ENCODE measurements at places on chromosomes 3 and 15.
A peak's percentile ranks its signal among the peaks of the same experiment; 100 is the strongest.

GRCh38 chr15:84594617-84595290 is 6.1 kb upstream of the ZSCAN2 start:
- DNase-seq: no peak

DNA sequence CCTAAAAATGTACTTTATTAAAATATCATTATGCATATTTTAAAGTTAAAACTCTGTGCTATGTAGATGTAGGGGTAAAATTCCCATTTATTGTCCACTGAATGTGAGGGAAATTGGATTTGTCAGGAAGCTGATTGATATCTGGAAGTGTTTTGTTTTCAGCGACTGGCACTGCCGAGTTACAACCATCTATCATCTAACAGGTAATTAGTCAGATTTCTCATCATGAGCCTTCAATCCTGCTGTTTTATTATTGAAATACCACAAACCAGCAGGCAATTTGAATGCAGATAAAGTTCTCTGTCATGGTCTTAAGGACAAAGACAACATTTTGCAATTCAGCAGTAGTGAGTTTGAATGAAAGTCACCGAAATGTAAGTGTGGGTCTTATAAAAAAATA is 40.5 kb downstream of the ZIC1 start:
- no peak for DNase-seq

DNA sequence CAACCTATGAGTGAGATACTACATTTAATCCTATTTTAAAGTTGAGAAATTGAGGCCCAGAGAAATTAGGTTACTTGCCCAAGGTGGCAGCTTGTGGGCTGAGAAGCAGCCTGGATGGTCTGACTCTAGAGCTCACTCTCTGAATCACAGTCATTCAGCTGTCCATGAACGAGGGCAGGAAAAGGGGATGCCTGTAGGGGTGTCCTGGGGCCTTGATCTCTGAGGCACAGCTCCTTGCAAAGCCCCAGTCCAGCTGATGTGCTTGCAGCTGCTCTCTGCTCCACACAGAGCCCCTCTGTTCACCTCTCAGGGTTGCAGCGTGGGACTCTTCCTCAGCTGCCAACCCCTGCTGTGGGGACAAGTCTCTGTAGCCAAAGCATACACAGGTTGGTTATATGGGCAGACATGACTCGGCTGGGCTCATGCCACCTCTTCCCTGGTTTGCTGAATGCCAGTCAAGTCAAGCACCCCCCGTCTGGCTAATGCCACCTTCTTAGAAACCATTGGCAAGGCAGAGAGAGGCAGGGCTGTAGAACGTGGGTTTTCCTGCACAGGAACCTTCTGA is 56.8 kb downstream of the GASK1A start:
- no peak for DNase-seq

DNA sequence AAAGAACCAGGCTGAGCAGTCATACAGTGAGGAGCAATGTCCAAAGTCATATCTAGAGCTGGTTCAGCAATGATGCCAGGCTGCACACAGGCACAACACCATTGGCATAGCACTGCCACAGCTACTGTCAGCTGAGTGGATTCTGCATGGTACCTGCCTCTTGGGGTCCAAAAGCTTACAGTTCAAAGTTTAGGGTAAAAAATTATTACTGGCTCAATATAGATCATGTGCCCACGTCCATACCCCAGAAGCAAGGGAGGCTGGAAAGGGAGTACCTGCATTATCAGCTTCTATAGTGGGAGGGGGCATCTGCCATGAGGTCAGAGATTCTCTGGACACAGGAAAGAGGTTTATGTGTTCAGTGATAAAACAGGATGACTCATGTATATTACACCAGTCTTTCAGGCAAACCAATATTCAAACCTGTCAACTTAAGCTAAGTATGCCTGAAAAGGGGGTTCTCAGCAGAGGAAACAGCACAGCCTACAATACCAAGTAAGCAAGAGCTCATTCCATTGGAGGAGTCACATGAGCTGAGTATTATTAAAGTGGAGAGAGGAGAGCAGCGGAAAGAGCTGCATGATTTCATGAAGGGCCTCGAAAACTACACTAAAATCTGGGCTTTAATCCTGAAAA is 99.0 kb downstream of the ANO10 start:
- DNase-seq: no peak

DNA sequence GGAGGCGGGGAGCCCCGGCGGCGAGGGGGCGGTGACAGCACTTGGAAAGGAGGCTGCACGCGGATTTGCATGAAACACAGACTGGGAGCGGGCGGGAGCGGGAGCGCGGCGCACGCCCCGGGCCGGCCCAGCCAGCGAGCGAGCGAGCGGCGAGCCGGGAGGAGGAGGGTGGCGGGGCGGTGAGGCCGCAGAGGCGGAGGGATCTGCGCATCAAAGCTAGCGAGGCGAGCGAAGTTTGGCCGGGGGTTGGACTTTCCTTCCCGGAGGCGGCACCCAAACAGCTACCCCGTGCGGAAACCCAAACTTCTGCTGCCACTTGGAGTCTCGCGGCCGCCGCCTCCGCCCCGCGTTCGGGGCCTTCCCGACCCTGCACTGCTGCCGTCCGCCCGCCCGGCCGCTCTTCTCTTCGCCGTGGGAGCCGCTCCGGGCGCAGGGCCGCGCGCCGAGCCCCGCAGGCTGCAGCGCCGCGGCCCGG is at the start of gene SMAD3:
Gene SMAD3 (plus strand): TSS at position 72 of the 475 bp plus-strand sequence. CDS start 553 bp downstream, outside the sequence.
- peak; percentile 34 for DNase-seq

GRCh38 chr3:36957862-36958686 is 13.2 kb upstream of the TRANK1 start:
- no peak for DNase-seq

GRCh38 chr3:64798316-64798715 is 110.5 kb upstream of the ADAMTS9 start:
- no peak for DNase-seq

DNA sequence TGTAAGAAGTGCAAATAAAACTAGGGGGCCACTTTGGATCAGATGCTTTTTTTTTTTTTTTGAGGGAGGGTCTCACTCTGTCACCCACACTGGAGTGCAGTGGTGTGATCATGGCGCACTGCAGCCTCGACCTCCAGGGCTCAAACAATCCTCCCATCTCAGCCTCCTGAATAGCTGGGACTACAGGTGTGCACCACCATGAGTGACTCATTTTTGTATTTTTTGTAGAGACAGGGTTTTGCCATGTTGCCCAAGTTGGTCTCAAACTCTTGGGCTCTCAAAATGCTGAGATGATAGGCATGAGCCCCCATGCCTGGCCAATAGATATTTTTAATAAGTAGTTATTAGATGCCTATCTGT is 20.8 kb downstream of the CCR1 start:
- no peak for DNase-seq

- no peak for DNase-seq
These were observed 168.6 kb downstream of the LSAMP start for GRCh38 chr3:116276675-116277074.

DNA sequence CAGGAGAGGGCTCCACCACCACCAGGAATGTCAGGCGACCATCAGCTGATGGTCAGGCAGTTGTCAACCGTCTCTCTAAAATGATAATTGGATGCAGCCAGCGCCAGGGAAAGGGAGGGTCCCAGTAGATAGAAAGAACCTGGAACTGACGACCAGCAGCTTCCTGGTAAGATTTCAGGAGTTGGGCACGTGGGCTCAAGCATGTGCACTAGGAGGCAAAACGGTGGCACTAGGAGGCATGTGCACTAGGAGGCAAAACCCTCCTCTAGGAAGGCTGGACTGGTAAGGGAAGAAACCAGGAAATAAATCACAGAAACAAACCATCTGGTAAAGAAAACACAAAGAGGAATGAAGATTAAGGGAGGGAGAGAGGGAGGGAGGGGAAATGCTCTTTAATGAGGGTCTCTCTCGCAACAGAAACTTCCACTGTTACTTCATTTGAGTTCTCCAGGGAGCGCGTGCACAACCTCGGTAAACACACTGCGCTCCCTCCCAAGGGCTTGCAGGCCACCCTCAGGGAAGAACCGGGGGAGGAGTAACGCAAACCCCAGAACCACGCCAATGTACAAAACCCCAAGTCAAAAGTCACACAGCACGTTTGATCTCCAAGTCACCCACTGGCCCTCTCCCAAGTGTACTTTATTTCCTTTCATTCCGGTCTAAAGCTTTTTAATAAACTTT is 116.7 kb downstream of the XXYLT1 start:
- DNase-seq: no peak

DNA sequence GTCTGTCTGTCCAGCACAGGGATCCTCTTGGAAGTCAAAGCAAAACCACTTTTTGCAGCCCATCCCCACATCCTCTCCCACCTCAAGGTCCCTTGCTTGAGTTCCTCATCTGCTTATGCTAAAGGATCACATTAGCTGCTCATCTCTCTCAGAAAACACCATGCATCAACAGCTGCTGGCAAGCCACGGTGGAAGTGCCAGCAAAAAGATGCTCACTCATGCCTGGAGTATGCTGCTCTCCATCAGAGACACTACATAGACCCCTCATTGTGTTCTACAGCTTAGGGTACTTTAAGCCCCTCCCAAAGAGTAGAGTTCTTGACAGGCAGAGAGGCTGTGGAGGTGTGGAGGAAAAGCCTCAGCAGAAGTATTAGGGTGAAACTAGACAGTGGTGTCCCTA is 94.6 kb upstream of the COL8A1 start:
- DNase-seq: no peak

- DNase-seq: no peak
These were observed 20.7 kb downstream of the DUOX1 start for GRCh38 chr15:45150481-45150880.

- no peak for DNase-seq
These were observed 33.1 kb downstream of the TP63 start for GRCh38 chr3:189664311-189664710.

- DNase-seq: no peak
These were observed 145.6 kb upstream of the ABI3BP start for GRCh38 chr3:101138817-101139216.

- no peak for DNase-seq
These were observed 257.0 kb upstream of the GOLGA6L4 start for GRCh38 chr15:83978588-83978987.

- no peak for DNase-seq
These were observed 30.7 kb downstream of the C3orf38 start for GRCh38 chr3:88180398-88180999.

GRCh38 chr15:60966746-60967145 is 262.4 kb downstream of the RORA start:
- no peak for DNase-seq

DNA sequence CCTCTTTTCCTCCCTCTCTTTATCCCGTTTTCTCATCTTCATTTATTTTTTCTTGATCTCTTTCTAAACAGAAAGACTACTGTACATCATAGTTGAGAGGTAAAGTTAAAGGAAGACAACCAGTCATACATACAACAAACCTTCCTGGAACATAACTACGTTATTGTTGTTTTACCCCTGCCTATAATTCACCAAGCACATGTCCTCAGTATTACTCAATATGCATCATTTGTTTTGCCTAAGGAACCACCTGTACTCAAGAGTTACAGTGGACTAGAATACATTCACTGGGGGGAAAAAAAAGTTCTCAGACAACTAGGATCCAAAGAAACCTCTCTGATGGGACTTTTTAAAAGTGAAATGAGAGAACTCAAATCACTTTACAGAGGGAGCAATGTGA is 344.7 kb upstream of the RBMS3 start:
- no peak for DNase-seq

DNA sequence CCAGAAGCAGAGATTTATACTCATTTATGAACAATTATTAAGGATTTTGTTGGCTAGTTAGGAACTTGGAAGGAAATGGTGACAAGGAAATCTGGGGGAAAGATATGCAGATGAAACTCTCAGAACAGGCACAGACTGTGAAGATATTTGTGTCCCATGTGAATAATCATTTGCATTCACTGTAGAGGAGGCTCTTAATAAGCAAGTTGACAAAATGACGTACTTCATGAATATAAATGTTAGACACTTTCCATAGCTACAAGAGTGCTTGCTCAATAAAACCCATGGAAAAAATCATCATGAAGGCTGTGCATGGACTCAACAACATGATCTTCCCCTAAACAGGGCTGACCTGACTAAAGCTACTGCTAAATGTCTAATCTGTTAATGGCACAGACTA is 59.7 kb downstream of the MAP4 start:
- DNase-seq: no peak

DNA sequence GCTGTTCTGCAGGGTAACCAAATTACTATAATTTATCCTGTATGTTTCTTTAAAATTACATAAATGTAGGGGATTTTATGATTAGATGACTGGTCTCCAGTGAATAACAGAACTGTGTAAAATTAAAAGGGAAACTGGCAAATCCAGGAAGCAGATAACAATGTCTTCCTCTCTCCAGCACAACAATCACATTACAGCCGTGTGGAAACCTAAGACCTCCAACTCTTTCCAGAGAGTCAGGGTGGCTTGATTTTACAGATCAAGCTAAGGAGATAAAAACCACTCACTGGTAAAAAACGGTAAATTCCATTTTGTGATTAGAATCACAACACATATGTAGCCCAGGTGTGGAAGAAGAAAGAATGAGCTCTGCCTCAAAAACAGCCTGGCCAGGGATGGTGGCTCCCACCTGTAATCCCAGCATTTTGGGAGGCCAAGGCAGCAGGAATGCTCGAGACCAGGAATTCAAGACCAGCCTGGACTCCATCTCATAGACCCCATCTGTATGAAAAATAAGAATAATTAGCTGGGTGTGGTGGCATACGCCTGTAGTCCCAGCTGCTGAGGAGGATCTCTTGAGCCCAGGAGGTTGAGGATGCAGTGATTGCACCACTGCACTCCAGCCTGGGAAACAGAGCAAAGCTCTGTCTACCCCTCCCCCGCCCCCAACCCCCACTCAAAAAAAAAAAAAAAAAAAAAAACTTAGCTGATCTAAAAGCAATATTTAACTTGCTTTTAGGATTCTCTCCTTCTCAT is 29.0 kb downstream of the IL17RD start:
- no peak for DNase-seq

- no peak for DNase-seq
These were observed 285.3 kb upstream of the RARB start for GRCh38 chr3:25142609-25143355.

DNA sequence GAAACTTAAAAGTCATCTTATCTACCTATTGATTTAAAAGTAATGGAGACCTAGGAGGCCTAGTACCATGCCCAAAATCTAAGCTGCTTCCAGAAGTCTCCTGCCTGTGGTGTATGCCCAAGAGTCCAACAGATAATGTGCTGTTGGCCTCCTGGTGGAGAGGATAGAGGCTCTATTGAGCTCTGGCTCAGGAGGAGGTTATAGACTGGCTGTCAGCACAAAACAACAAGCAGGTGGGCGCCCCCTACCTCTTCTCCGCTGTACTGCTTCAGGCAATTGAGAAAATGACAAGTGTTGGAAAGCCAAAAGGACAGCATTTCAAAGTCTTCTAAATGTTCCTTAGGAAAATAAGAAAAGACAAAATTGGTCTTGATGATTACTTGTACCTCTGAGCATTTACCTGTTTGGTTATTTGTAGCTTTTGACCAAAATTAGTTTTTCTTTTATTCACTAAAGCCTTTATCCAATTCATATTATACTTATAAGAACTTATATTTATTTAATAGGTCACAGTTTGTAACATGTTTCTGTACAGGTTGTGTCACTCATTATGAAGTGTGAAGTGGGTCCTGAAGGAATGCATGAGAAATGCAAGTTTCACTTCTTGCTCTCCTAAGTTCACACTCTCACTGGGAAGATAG is 17.2 kb upstream of the GNB5 start:
- peak; percentile 50 for DNase-seq

DNA sequence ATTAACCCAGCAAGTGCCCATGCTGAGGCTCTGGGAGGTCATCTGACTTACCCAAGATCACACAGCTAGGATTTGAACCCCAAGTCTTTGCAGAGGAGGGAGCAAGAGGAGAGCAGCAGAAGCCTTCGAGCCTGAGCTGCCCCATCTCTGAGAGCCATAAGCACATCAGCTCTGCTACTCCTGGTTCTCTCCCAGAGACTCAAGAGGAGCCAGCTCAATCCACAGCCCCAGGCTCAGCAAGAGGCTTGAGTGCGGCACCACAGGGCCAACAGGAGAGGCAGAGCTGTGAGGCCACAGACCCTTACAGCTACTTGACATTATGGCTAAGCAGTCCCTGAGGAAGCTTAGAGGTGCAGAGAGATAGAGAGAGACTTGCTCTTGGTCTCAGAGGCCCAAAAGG is 15.9 kb upstream of the NTRK3 start:
- no peak for DNase-seq
